ENCODE measurements at places on chromosomes 13 and 19.

DNA sequence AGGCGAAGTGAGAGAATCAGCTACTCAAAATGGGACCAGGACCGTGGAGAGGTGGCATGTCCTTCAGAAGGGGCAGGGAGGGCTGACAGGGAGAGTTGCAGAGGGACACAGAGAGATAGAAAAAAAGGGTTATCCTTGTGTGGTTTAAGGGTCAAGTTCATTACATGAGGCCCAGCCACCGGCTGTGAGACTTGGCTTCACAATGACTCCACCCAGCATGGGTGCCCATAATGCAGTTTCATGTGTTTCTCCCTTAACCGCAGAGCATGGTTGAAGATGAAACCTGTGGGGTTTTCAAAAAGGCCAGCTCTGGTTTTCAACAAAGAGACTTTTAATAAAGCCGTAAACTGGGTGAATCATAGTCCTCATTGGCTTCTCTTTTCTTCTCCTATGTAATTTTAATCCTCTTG lies 164.6 kb downstream of the KLF5 start:
- DNase-seq = peak; percentile 55

DNA sequence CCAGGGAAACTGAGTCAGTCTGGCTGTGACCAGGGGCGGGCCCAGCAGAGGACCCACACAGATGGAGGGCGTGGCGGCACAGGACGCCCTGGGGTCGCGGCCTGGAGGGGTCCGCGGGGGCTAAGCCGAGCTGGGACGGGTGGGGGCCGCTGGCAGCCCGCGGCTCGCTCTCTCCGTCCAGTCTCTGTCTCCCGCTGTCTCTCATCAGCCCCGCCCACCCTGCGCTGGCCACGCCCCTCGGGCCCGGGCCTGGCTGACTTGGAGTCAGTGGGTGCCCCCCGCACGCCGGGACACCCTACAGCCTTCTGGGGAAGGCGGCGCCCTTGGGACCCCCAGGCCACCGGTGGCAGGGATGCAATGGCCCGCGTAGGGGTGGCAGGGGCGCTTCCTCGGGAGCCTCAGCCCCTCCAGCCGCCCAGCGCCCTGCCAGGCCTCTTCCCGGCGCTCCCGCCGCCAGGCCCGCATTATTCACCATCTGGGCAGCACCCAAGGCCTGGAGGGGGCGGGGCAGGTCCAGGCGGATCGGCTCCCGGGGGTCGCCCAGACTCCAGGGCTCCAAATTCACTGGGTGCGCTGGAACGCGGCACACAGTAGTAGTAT lies at the start of gene TBXA2R:
TBXA2R (minus strand) TSS at position 186 of the 600 bp plus-strand sequence. CDS start 6,241 bp downstream, outside the sequence.
- DNase-seq = peak; percentile 84

GRCh38 chr19:52120286-52120685 lies 19.5 kb downstream of the ZNF616 start:
- DNase-seq = no peak

DNA sequence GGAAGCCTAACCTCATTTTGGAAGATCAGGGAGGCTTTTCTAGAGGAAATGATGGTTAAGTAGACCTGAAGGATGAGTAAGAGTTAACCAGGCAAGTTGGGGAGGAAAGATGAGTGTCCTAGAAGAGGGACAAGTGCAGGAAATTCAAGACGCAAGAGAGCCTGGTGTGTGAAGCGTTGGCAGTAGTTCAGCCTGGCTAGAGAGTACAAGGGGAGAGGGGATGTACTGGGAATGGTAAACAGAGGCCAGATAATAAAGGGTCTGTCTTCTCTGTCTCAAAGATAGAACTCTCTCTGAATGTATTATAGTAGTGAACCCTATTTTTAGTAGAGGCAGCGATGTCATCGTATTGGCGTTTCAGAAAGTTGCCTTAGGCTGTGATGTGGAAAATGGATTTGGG lies 9.7 kb downstream of the DPY19L3 start:
- no peak for DNase-seq
